ENCODE measurements at places on chromosomes 11 and 22.

DNA sequence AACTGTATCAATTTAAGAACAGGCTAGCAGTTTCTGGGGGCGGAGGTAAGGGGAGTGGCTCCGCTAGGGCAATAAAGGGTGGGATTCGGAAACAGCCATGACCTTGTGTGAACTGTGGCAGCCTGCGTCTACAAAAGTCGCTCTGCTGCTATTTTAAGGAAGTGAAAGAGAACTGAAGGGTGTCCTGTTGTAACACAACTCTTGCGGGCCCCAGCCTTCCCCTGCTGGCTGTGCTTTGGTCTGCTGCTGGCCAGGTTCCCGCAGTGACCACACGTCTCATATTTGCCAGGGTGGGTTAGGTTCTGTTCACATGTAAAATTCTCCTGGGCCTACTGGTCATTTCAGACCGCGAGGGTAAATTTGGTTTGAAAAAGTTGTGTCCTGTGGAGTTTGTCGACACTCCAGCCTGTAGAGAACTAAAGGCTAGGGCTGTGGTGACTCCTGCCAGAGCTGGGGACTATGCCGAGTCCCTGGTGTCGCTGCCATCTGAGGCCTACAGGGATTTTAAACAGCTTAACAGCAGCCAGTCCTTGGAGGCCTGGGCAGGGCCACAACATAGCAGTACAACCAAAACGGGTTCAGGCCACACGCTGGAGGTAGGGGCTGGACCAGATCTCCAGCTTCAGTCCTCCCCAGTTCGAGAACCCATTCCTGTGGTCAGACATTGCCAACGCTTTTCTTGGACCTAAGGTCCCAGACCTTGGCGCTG is 1.1 kb upstream of the PPFIBP2 start:
- DNase-seq = no peak

GRCh38 chr22:20444325-20444724 is 6.7 kb upstream of the SCARF2 start:
- DNase-seq = no peak

- DNase-seq = no peak
Observed at GRCh38 chr11:35927104-35927503, 16.8 kb upstream of the LDLRAD3 start.

GRCh38 chr22:44368611-44369292 is 56.0 kb upstream of the SHISAL1 start:
- DNase-seq = no peak

- no peak for DNase-seq
Observed at GRCh38 chr11:12677131-12677530, 2.9 kb downstream of the TEAD1 start.

DNA sequence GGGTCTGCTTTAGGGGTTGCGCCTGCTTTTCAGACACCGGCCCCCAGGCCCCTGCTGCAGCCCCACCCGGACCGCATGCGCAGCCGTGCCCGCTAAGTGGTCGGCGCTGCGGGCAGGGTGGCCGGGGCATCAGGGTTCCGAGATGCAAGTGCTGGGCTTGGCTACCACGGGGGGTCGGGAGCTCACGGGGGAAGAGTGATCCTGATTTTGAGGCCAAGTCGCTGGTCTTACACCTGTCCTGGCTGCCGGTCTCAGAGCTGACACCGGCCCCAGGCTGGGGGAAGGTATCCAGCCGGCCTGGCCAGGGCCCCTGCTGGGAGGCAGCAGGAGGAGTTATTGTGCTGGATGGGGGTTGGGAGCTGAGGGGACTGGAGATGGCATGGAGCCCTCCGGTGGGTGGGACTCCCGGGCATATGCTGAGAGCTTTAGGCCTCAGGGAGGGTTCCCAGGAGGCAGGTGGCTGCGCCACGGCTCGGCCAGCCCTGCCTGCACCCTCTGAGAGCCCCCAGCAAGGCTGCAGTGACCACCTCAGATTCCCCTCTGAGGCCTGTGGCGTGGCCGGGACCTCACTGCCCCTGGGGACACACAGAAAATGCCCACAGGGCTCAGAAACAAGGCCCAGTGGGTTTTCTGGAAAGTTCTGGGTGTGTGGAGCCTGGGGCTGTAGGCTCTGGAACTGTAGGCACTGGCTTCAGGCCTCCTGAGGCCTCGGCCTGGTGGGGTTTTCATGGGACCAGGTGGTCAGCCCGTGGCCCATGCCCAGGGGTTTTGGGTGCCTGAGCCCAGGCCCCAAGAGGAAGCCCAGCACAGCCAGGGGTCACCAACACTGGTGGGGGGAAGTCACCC is 4.4 kb upstream of the MUC5AC start:
- no peak for DNase-seq

DNA sequence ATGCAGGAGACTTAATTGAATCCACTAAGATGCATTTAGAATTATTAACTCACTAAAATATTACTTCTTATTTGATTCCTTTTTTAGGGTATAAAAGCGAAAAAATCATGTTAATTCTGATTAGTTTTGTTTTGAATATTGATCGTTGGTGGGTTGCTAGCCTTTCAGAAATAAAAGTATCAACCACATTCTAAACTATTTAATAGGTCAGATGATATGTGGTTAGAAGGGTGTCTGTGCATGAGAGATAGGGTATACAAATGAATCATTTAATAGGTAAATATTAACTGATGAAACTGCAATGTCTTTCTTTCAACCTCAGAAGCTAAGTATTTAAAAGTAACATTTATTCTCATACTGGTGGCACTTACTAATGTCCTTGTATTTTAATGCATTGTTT is 515.1 kb downstream of the CNTN5 start:
- DNase-seq = no peak

- no peak for DNase-seq
Observed at GRCh38 chr11:59173964-59174663, 2.2 kb downstream of the DTX4 start.

DNA sequence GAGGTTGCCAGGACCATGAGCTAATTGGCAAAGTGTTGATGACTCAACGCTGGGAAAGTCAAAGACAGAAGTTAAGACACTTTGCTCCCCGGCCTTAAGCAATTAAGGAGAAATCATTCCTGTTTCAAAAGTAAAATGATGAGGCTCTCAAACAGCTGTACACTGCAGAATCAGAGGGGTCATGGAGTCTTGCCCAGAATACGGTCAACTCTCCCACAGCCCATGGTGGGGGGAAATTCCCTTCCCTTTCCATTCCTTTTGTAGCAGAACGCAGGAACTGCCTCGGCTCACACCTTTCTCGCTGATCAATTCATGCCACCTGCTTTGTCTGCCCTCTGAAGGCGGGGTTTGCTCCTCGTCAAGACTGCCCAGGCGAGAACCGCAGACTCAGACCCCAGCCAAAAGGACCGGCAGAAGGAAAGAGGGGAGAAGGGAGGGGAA is 52.8 kb downstream of the MN1 start:
- no peak for DNase-seq

- DNase-seq = no peak
Observed at GRCh38 chr11:70048279-70049024, 29.7 kb upstream of the ANO1 start.

GRCh38 chr11:16346975-16347374 is 9.4 kb downstream of the SOX6 start:
- DNase-seq = no peak

- no peak for DNase-seq
Observed at GRCh38 chr11:78419327-78419726, 1.7 kb upstream of the GAB2 start.

GRCh38 chr22:26797910-26798309 is 140.5 kb downstream of the MIAT start:
- DNase-seq = no peak

GRCh38 chr11:46952553-46952952 is 16.0 kb downstream of the CSTPP1 start:
- DNase-seq = no peak

- DNase-seq = no peak
Observed at GRCh38 chr11:127864861-127865260, 722.5 kb downstream of the ETS1 start.

GRCh38 chr11:111177037-111177871 is 68.3 kb upstream of the POU2AF2 start:
- no peak for DNase-seq

DNA sequence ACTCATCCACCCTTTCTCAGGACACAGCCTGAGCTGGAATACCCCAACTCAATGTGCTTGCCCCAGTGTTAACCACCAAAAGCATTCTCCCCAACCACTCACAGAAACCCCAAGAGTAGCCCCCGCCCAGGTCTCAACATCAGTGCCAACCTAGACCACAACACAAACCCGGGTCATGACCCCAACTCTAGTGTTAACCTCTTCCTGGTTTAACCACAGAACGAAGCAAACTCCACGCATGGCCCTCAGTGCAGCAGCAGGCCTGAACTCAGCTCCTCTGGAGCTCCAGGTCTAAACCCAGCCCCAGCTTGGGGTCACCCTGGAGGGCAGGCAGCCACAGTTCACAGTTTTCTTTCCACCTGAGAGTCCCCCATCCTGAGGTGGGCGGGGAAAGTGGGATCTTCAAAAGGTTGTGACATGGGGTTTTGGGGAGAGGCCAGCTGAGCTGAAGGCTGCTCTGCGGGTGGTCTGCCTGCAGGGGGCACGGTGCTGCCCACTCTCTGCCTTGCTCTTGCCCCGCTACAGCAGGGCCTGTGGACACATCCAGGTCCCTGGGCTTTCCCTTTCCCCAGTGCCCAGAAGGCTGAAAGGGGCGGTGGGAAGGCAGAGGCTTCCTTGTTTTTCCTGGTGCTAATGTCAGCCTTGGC is 37.9 kb downstream of the NECTIN1 start:
- no peak for DNase-seq

GRCh38 chr11:35138606-35138942 is 397 bp upstream of the CD44 start:
- no peak for DNase-seq

- no peak for DNase-seq
Observed at GRCh38 chr11:19605520-19606371, 106.9 kb upstream of the NAV2 start.

DNA sequence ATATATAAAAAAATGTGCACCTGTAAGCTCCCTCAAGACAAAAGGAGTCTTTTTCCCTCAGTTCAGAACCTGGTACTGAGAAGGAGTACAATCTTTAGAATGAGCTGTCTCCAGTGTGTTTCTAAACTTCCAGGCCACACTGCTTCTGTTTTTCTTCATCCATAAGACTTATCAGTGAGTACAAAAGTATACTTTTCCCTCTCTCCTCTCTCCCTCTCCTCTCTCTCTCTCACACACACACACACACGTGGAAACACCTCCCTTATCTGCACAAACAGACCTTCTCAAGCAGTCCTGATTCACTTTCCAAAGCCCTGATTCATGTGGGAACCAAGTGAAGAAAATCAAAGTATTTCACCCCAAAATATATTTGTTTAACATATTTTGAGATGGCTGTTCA is 220.7 kb upstream of the UBASH3B start:
- DNase-seq = no peak

DNA sequence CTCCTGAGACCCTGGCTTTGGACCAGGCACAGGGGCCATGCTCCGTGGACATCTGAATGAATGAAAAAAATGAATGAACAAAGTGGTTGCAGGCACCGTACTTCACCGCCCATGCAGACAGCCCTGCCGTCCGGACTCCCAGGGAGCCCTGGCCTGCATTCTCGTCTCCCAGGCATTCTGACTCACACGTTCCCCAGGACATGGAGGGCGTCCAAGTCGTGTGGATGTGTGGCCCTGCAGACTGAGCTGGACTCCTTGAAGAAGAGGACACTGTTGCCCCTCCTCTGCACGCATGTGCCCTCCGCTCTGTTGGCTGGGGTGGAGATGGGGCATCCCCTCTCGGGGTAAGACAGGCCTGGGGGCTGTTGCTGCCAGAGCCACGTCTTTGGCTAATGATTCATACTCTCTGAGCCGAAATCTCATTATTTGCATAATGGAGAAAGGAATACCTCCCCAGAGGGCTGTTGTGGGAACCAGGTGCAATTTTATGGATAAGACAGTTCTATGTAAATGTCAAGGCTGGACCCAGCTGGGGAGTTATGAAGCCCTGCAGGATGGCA is 49.7 kb downstream of the RTL6 start:
- no peak for DNase-seq

DNA sequence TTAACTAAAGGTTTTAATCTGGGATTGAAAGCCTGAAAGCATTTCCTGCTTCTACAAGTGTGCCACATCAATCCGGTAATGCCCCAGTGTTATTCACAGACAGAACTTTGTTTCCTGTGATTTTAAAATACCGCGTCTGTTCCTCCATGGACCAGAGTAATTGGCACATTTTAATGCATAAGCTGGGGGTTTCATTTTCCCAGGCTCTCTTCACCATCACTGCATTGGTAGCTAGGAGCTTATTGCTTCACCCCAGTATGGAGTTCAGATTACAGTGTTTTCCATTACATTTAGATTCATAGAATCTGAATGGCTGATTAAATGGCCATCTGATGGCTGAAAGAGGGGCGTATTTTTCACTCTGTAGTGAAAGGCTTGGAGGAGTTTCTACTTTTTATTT is 25.7 kb upstream of the CRTAM start:
- DNase-seq = no peak

- DNase-seq = no peak
Observed at GRCh38 chr11:8096575-8096974, 15.6 kb downstream of the TUB start.

DNA sequence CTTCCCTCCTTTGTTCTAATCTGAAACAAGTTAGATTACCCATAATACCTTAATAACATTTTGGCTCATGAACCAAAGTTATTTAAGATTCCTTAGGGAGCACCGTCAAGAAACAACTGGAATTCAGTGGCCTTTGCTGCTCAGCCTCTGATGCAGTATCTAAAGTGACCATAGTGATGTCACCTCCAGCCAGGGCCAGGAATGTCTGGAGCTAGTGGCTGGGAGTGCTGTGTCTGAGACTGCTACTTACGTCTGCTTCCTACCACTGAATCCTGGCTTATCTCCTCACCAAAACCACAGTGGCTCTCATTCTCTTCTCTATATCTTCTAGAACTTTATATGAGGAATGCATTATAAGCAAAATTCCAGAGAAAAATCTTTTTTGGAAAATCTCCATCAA is 658.0 kb downstream of the DLG2 start:
- no peak for DNase-seq

GRCh38 chr11:85180528-85180927 is 446.6 kb downstream of the DLG2 start:
- no peak for DNase-seq

GRCh38 chr22:38531251-38531938 is 25.3 kb upstream of the DDX17 start:
- no peak for DNase-seq

GRCh38 chr11:9722023-9722422 is 58.1 kb downstream of the SWAP70 start:
- DNase-seq = no peak

GRCh38 chr11:69718147-69718546 is 14.3 kb upstream of the FGF19 start:
- DNase-seq = no peak

DNA sequence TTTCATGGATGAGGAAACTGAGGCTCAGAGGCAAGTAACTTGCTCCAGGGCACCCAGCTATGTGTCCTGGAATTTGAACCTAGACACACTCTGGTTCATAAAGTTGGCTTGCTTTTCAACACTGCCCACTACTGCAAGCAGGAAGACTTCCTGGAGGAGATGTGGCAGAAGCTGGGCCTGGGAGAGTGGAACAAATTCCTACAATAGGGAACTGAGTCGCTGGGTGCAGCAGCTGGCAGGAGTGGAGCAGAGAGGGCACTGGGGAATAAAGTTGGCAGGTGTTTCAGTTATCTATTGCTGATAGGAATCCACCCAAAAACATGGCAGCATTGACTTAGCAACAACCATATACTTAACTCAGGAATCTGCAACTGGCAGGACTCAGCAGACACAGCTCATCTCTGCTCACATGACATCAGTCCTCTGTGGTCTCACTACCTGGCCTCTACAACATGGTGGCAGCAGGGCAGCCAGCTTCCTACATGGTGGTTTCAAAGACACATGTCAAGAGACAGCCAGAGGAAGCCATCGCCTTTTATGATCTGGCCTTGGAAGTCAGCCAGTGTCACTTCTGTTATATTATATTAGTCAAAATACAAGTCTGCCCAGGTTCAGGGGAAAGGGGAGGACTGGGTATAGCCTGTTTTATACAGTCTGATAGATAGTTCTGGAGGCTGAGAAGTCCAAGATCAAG is 10.6 kb upstream of the CARD10 start:
- no peak for DNase-seq
